CD4-positive, alpha-beta T cell treated with Interleukin-17A for 1 hour (primary cell): ENCODE measurements at places on chromosomes 7 and 10.

- DNase-seq = no peak
Measured at GRCh38 chr7:112692333-112692732, 97.9 kb downstream of the TMEM168 start.

DNA sequence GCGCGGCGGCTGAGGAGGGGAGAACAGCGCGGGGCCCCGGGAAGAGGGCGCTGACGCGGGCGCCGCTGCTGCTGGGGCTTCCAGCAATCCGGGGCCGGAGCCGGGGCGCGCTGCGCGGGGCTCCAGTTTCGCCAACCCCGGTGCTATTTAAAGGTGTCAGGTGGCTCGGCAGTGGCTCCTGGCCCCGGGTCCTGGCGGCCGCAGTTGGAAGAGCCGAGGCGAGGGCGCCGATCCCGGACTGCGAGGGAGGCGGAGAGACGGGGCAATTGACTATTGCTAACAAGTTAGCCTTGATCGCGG is 347 bp downstream of the LBX1 start:
- DNase-seq = no peak

DNA sequence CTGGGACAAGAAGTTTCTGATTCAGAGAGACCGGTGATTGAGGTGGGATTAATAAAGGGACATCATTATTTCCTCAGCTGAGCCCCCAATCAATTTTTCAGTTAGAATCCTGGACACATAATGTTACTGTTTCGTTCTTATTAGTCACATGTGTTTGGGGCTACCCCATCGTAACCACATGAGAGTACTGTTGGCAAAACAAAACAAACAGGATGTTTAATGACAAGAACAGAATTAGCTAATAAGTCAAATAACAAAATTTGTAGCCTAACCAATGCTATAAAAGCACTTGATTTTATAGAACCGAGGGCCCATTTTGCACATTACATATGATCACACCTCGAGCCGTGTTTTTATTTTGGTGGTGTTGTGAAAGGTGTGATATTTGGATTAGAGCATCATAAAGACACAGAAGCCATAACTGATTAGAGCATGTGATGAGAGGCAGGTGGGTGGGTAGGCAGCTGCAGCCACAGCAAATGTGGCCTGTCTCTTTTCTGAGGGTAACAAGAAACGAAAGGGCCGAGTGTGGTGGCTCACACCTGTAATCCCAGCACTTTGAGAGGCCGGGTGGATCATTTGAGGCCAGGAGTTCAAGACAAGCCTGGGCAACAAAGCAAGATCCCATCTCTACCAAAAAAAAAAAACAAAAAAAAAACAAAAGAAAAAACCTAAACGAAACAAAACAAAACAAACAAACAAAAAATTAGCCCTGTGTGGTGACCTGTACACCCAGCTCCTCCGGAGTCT is 1.8 kb upstream of the VWC2 start:
- no peak for DNase-seq

GRCh38 chr7:50807026-50807730 is 24.5 kb upstream of the GRB10 start:
- no peak for DNase-seq

GRCh38 chr7:110921595-110922151 is 169.3 kb upstream of the LRRN3 start:
- DNase-seq = no peak

GRCh38 chr10:7258948-7259523 is 151.8 kb downstream of the SFMBT2 start:
- DNase-seq = peak; percentile 67

DNA sequence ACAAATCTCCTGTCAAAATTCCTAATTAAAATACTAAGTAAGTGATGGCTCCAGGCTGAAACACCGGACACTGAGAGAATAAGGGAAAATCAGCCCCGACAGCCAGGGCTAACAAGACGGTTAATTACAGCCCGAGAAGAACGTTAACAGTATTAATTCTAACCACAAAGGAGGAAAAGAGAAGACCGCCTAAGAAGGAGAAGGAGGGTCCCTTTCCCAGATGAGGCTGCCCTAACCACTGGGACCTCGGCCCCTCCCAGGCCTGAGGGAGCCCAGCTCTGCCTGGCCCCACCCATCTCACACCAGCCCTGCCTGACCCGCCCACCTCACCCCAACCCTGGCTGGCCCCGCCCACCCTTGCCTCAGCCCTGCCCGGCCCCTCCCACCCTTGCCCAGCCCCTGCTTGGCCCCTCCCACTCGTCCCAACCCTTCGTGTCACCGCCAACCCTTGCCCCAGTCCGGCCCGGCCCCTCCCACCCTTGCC is 51.3 kb downstream of the PWWP2B start:
- DNase-seq = peak; percentile 73

DNA sequence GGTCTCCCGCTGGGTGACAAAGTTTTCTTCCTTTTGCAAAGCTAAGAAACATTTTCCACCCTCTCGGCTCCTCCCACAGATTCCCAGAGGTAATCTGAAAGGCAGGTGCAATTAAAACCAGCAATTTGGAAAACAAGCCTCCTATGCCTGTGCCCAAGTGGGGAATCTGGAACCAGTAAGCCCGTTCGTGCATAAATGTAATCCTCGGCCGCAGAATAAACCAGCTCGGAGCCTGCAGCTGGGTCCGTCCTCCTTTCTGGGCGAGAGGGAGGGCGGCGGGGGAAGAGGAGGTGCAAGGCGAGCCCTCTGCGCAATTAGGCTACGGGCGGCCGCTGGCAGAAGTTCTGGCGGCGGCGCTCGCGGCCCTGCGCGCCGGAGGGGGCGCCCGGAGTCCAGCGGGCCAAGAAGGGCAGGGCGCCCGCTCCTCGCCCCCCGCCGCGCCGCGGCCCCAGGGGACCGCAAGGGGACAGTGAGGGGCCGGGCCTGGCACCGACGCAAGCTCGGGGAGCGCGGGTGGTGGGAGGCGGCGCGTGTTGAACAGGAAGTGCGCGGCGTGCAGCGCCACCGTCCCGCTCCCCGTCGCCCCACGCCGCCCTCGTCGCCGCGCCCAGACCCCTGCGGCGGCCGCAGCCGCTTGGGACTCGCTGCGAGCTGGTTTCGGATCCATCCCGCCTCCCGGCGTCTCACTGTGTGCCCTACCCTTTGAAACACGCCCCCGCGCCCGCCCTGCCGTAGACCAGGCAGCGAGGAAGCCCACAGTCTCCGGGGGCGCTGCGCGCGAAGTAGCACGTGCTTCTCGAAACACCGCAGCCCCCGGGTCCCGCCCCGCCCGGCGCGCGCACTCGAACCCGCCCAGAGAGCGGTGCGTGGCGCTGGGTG is at the start of gene PRKAG2:
TSS of gene PRKAG2 (minus strand) at position 217 of the 879 bp plus-strand sequence. CDS start 495 bp downstream, outside the sequence.
- peak; percentile 76 for DNase-seq

- DNase-seq = no peak
Measured at GRCh38 chr7:22563621-22564241, 63.7 kb upstream of the STEAP1B start.

GRCh38 chr10:12687996-12688395 is 313.5 kb downstream of the CCDC3 start:
- no peak for DNase-seq

DNA sequence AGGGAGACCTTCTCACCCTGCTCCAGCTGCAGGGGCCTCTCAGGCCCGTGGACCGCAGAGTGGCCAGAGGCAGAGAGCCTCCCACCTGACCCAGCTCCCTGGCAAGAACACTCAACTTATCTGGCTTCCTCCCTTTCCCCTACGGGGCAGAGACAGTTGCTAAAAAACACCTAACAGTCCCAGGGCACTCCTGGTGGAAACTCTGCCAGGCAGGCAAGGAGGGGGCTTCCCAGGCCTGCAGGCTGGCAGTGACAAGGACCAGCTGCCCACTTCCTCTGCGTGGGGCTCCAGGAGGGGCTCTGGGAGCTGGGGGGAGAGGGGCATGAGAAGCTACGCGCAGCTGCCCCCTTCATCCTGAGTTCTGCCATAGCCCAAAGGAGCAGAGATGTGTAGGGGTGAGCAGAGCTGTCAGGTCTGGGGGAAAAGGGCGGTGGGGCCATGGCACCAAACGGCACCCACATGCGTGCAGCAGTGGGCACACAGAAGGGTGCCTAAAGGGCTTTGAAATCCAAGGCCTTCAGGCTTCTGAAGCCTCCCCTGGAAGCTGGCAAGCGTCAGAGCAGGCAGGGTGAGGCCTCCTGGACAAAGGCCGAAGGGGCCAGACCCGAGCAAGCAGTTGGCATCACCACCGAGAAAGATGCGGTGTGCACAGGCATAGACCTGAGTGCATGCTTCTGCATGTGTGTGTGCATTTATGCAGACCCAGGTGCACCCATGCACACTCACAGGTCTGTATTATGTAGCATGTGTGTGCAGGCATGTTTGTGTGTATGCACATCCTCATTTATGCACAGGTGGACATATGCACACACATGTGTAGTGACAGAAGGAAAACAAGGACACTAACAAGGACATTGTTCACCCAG is 14.4 kb downstream of the SPOCK2 start:
- no peak for DNase-seq

- DNase-seq = no peak
Measured at GRCh38 chr7:130490311-130490791, 1.5 kb upstream of the MEST start.

GRCh38 chr7:94212160-94212559 is 182.5 kb upstream of the COL1A2 start:
- no peak for DNase-seq

GRCh38 chr7:31896925-31897324 is 173.3 kb downstream of the PDE1C start:
- no peak for DNase-seq

- DNase-seq = no peak
Measured at GRCh38 chr10:117928741-117929140, 118.0 kb downstream of the RAB11FIP2 start.

- no peak for DNase-seq
Measured at GRCh38 chr7:129650056-129650758, 38.7 kb downstream of the NRF1 start.

DNA sequence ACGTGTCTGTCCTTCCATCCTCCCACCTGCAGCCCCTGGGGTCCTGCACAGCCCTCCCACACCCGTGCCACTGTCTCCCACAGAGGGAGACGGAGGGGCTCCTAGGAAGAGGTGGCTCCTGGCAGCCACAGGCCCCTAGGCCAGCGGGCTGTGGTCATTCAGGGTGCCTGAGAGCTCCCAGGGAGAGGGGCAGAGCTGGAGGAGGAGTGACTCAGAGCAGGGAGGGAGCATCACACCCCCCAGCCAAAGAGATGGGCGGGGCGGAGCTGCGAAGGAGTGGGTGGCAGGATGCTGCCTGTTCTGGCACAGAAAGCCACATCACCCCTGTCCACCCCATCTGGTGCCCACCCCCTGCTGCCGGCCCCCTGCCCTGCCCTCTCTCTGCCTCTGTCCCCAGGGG is 50.5 kb downstream of the STK32C start:
- DNase-seq = peak; percentile 37

GRCh38 chr10:76778914-76779795 is 858.5 kb downstream of the KCNMA1 start:
- DNase-seq = no peak

DNA sequence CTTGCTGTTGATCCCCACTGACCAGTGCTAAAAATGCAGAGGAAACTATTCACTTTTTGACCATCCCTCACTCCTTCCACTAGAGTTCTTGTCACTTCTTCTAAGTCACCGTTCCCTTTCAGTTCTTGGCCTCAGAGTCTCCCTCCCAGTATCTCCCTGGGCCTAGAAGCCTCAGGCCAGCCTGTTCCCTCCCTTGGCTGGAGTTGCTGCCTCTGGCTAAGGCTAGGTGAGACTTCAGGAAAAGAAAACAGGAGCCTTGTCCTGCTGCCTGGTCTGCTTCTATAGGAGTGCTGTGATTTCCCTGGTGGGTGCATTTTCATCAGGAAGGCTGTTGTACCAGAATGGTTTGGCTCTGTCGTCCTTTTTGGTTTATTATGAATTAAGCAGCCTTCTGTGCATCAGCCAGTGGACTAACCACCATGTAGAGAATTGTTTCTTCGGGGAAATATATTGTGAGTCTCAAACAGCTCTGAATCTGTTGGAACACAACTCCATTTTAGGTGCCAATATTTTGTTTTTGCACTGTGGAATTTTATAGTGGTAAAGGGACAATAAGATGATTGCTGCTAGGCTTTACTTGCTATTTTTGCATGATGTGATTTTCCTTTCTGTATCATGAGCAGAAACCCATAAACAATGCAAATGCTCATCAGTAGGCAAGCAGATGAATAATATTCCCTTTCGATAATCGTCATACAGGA is 233.4 kb upstream of the FZD1 start:
- no peak for DNase-seq

- DNase-seq = no peak
Measured at GRCh38 chr7:101828301-101829020, 11.0 kb downstream of the CUX1 start.

DNA sequence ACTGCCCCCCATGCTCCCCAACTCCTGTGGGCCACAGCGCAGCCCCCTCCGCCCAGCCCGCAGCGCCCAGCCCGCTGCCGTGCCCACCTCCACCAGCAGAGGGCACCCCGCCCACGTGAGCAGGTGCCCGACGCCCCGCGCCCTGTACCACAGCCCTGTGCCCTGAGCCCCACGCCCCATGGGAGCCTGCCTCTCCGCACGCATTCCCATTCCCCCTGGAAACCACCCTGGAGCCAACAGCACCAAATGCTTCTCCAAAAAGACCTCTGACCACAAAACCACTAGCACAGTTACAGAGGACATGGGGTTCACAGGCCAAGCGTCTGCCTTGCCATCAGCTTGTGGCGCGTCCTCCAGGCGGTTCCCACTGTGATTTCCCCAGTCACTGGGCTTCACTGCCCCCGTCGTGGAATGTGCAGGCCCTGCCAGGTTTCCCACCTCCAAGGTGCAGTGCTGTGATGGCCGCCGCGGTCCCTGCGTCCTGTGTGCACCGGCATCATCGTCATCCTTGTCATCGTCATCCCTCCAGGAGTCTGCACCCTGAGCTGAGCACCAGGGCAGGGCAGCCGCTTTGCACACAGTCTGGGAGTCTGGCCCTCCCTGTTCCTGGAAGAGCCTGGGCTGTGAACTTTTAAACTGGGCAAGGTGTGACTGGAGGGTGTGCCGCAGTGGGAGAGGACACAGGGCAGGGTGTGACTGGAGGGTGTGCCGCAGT is 61.7 kb downstream of the PWWP2B start:
- peak; percentile 63 for DNase-seq

DNA sequence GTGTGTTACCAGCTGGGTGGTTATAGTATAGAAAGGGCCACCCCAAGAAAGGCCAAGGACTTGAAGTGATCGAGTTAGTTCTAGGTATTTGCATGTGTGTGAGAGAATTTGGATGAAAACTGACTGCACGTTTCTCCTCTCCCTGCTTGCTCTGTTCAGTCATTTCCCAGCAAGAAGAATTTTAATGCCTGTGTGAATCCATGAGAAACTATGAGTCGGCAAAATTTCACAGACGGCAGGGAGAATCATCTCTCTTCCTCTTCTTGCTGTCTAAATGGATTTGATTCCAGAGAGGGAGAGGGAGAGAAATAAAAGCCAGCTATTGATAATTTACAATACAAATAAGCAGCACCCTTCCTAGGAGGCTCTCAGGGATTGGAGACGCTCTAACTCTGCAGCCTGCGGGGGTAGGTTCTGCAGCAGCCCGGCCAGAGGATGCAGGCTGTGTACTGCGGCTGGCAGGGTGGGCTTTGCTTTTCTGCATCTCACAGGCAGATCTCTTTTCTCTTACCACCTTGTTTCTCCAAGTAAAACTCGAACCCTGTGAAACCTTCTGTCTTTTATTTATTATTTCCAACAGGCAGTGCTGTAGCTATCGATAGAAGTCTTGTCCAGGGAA is 183.6 kb downstream of the TCF7L2 start:
- no peak for DNase-seq

GRCh38 chr7:120550494-120551048 is 277.6 kb downstream of the KCND2 start:
- no peak for DNase-seq
